Small intestine (tissue), 16 donors: ENCODE measurements at places on chromosomes 3 and 15.

DNA sequence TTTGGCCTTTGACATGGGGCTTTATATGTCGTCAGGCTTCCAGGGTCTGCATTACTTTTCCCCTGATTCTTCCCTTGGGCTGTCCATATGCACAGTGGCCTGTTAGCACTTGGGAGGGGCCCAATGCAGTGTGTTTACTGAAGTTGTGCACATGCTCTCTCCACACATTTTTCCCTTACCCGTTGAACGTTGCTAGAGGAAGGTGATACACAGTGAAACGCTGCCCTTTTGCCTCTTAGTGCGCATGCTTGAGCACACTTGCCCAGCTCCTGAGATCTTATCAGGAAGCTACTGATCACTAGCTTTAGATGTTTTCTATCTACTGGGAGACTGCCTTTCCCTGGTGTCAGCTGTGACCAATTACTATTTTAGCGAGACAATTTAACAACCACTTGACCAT, 1198.0 kb downstream of the ROBO1 start:
- no peaks in the 10 kb centered on the region for H3K27me3 ChIP-seq
- no peak overlapping the region for H3K27ac ChIP-seq
- no peaks in the 10 kb centered on the region for H3K36me3 ChIP-seq
- H3K4me3 ChIP-seq: no peak overlapping the region
- no peaks in the 10 kb centered on the region for H3K4me1 ChIP-seq
- no peak for DNase-seq

DNA sequence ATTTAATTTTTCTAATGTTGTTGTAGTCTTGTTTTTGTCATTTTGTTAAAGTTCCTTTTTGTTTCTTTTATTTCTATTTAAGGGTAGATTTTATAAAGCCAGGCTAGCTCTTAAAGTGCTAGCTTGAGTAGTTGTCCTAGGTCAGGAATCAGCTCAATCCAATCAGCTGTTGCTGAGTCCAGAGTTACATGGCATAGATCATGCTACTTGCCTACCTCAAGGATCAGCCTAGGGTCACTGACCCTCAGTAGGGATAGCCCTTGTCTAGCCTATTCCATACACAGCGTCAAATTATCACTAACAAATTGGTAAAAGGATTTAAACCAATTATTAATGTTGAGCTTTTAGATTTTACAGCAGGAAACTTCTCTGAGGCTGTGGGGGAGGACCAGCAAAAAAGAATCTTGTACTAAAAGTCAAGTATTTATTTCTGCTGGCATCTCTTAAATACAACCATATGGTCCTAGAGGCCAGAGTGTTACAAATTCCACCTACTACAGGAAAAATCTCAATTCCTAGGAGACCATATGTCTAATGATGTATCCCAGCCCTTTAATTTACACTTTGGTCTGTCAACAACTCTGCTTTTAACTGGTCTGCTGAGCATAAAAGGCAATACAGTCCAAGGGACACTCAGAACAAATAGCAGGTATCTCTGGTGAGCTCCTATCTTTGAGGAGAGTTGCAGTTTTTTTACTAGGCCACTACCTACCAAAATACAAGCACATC, 138.3 kb upstream of the PTPRG start:
- no peaks in the 10 kb centered on the region for H3K4me1 ChIP-seq
- H3K36me3 ChIP-seq: no peaks in the 10 kb centered on the region
- DNase-seq: no peak
- no peaks in the 10 kb centered on the region for H3K27me3 ChIP-seq
- H3K4me3 ChIP-seq: no peak overlapping the region

DNA sequence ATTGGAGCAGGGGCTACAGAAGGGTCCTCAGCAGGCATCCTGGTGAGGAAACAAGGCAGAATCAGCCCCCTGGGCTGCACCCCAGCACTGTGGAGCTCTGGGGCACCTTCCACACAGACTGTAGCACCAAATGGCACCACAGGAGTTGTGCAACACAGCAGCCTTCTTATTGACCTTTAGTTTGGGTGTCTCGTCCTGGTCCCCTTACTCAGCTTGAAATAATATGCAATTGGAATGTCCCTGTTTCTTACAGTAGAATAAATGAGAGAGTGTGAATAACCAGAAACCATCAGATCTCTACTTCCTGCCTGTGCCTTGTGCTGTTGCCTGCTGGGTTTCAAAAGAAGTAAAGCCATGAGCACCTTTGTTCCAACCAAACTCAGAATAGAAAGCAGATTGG, 44.5 kb downstream of the RPLP1 start:
- H3K27ac ChIP-seq: no peak overlapping the region
- no peak overlapping the region for H3K4me3 ChIP-seq
- peaks cover 2% of the 10 kb centered on the region for H3K27me3 ChIP-seq
- no peaks in the 10 kb centered on the region for H3K36me3 ChIP-seq

- peak overlapping the region; percentile 87 for H3K4me3 ChIP-seq
- no peaks in the 10 kb centered on the region for H3K27me3 ChIP-seq
- no peaks in the 10 kb centered on the region for H3K36me3 ChIP-seq
- H3K27ac ChIP-seq: peak overlapping the region; percentile 91
Observed at GRCh38 chr3:120093119-120093910, 932 bp downstream of the GSK3B start.

- peak; percentile 11 for DNase-seq
- no peak overlapping the region for H3K4me3 ChIP-seq
- no peak overlapping the region for H3K27ac ChIP-seq
Observed at GRCh38 chr3:166191411-166191810, 354.2 kb upstream of the BCHE start.

- H3K27ac ChIP-seq: no peak overlapping the region
- H3K36me3 ChIP-seq: no peaks in the 10 kb centered on the region
- peak; percentile 7 for DNase-seq
- H3K4me1 ChIP-seq: no peaks in the 10 kb centered on the region
- no peak overlapping the region for H3K4me3 ChIP-seq
Observed at GRCh38 chr3:55160241-55160983, 232.6 kb upstream of the LRTM1 start.

- DNase-seq: no peak
- H3K4me3 ChIP-seq: no peak overlapping the region
- H3K4me1 ChIP-seq: no peaks in the 10 kb centered on the region
- no peaks in the 10 kb centered on the region for H3K27me3 ChIP-seq
Observed at GRCh38 chr15:51966192-51966591, 5.4 kb downstream of the LEO1 start.

GRCh38 chr3:147372525-147373027, 33.8 kb downstream of the ZIC4 start:
- DNase-seq: no peak
- H3K36me3 ChIP-seq: no peaks in the 10 kb centered on the region
- peaks cover 4% of the 10 kb centered on the region for H3K27me3 ChIP-seq
- no peak overlapping the region for H3K4me3 ChIP-seq

GRCh38 chr3:143677430-143677829, 170.8 kb downstream of the SLC9A9 start:
- H3K27ac ChIP-seq: no peak overlapping the region
- no peaks in the 10 kb centered on the region for H3K4me1 ChIP-seq
- H3K36me3 ChIP-seq: no peaks in the 10 kb centered on the region
- no peak for DNase-seq
- H3K4me3 ChIP-seq: no peak overlapping the region
- no peaks in the 10 kb centered on the region for H3K27me3 ChIP-seq

DNA sequence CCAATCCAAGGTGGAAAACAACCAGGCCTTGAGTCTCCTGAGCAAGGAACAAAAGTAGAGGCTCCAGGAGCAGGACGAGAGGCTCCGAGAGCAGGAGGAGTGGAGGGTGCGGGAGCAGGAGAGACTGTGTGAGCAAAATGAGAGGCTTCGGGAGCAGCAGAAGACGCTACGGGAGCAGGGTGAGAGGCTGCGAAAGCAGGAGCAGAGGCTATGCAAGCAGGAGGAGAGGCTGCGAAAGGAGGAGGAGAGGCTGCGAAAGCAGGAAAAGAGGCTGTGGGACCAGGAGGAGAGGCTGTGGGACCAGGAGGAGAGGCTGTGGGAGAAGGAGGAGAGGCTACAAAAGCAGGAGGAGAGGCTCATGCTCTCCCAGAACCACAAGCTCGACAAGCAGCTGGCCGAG, 60.3 kb upstream of the UBE2Q2 start:
- H3K27me3 ChIP-seq: peaks cover 6% of the 10 kb centered on the region
- H3K4me1 ChIP-seq: no peaks in the 10 kb centered on the region
- H3K36me3 ChIP-seq: no peaks in the 10 kb centered on the region
- H3K4me3 ChIP-seq: no peak overlapping the region
- no peak for DNase-seq

GRCh38 chr3:189369636-189370035, 197.9 kb downstream of the TPRG1 start:
- H3K4me3 ChIP-seq: no peak overlapping the region
- H3K27ac ChIP-seq: no peak overlapping the region
- no peaks in the 10 kb centered on the region for H3K4me1 ChIP-seq
- H3K27me3 ChIP-seq: no peaks in the 10 kb centered on the region

DNA sequence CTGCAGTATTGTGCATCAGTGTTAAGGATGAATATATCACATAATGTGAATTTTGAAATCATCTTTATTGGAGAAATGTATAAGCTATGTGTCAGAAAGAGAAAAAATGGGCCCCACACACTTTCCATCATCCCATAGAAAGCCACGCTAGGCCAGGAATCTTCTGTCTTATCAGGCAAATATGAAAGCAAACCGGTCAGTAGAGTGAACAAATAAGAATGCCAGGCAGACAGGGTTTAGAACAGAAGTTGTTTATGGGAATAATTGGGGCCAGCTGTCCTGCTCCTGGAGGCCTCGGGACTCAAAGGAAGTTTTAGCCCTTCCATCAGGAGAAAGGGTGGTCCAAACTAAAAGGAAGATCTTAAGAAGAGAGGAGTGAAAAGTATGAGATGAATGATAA, 39.5 kb downstream of the ZNF280D start:
- no peak overlapping the region for H3K4me3 ChIP-seq
- DNase-seq: no peak
- no peaks in the 10 kb centered on the region for H3K36me3 ChIP-seq
- no peaks in the 10 kb centered on the region for H3K4me1 ChIP-seq

DNA sequence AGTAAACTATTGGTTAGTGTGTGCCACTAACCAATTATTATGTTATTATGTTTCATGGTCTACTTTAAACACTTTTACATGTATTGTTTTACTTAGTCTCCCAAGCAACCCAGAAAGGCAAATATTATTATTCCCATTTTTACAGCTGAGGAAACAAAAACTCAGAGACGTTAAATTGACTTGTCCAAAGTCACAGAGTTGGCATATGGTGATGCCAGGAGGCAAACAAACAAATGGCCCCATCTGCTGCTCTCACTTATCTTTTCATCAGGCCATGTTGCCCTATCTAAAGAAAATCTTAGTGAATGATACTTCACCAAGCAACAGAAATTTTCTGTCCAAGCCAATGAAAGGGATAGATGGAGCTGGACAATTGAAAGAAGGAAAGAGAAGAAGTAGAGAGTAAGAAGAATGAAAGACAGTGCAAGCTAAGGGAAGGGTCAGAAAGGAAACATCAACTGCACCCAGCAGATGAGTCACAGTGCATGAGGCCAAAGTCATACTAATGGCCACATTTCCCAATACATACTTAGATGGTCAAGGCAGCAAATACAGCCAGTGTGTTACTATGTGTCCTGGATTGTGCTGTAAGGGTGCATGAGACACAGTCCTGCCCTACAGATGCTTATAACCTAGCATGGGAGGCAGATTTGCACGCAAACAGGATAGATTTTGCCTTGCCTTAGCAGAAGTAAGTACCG, 266.9 kb downstream of the KCNMB2 start:
- H3K27ac ChIP-seq: no peak overlapping the region
- DNase-seq: no peak
- H3K27me3 ChIP-seq: no peaks in the 10 kb centered on the region
- H3K4me3 ChIP-seq: no peak overlapping the region
- H3K4me1 ChIP-seq: no peaks in the 10 kb centered on the region
- H3K36me3 ChIP-seq: no peaks in the 10 kb centered on the region

- H3K27me3 ChIP-seq: no peaks in the 10 kb centered on the region
- no peak overlapping the region for H3K27ac ChIP-seq
- H3K36me3 ChIP-seq: peaks cover 13% of the 10 kb centered on the region
- DNase-seq: peak; percentile 33
- H3K4me3 ChIP-seq: no peak overlapping the region
Observed at GRCh38 chr3:66485291-66485968, 15.4 kb downstream of the LRIG1 start.

GRCh38 chr3:191148131-191148530, 50.9 kb upstream of the OSTN start:
- H3K27me3 ChIP-seq: no peaks in the 10 kb centered on the region
- no peaks in the 10 kb centered on the region for H3K4me1 ChIP-seq
- DNase-seq: no peak
- H3K4me3 ChIP-seq: no peak overlapping the region
- H3K27ac ChIP-seq: no peak overlapping the region
- no peaks in the 10 kb centered on the region for H3K36me3 ChIP-seq

- no peaks in the 10 kb centered on the region for H3K4me1 ChIP-seq
- H3K27me3 ChIP-seq: no peaks in the 10 kb centered on the region
- H3K36me3 ChIP-seq: no peaks in the 10 kb centered on the region
- no peak overlapping the region for H3K27ac ChIP-seq
- no peak overlapping the region for H3K4me3 ChIP-seq
Observed at GRCh38 chr15:60172143-60172542, 168.0 kb downstream of the FOXB1 start.

DNA sequence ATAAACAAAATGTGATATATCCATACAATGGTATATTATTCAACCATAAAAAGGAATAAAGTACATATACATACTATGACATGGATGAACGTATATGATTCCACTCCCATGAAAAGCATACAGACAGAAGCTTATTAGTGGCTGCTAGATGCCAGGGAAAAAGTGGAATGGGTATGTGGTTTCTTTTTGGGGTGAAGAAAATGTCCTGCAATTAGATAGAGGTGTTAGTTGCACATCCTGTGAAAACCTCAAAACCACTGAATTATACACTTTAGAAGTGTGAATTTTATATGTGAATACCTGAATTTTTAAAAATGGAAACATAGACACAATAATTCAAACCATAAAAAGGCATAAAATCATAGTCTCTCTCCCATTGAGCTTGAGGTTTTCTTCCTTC, 11.2 kb downstream of the DENND6A start:
- no peaks in the 10 kb centered on the region for H3K4me1 ChIP-seq
- H3K36me3 ChIP-seq: peaks cover 4% of the 10 kb centered on the region
- H3K4me3 ChIP-seq: no peak overlapping the region
- no peak overlapping the region for H3K27ac ChIP-seq
- H3K27me3 ChIP-seq: no peaks in the 10 kb centered on the region

DNA sequence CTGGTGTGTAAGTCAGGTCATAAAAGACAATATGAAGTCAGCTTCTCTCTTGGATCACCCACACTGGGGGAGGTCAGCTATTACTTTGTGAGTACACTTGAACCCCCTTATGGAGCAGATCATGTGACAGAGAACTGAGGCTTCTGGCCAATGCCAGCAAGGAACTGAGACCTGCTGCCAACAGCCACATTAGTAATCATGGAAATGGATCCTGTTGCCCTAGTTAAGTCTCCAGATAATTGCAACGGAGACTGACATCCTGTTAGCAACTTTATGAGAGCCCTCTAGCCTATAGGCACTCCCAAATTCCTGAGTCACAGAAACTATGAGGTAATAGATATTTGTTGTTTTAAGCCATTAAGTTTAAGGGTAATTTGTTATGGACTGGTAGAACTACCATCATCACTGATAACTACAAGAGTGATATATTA, 110.4 kb upstream of the GMNC start:
- no peaks in the 10 kb centered on the region for H3K27me3 ChIP-seq
- DNase-seq: no peak
- H3K4me3 ChIP-seq: no peak overlapping the region
- no peaks in the 10 kb centered on the region for H3K36me3 ChIP-seq
- H3K4me1 ChIP-seq: no peaks in the 10 kb centered on the region

GRCh38 chr3:179438841-179439240, 12.4 kb downstream of the GNB4 start:
- no peaks in the 10 kb centered on the region for H3K36me3 ChIP-seq
- no peaks in the 10 kb centered on the region for H3K4me1 ChIP-seq
- no peaks in the 10 kb centered on the region for H3K27me3 ChIP-seq
- H3K4me3 ChIP-seq: no peak overlapping the region
